Ammon's horn (tissue), 1 donor: ENCODE measurements at places on chromosomes 7 and 10.

GRCh38 chr7:70492625-70493024 lies 639.3 kb upstream of the GALNT17 start:
- DNase-seq, result no peak

GRCh38 chr7:90771281-90771680 lies 175.2 kb downstream of the CDK14 start:
- DNase-seq, result no peak

DNA sequence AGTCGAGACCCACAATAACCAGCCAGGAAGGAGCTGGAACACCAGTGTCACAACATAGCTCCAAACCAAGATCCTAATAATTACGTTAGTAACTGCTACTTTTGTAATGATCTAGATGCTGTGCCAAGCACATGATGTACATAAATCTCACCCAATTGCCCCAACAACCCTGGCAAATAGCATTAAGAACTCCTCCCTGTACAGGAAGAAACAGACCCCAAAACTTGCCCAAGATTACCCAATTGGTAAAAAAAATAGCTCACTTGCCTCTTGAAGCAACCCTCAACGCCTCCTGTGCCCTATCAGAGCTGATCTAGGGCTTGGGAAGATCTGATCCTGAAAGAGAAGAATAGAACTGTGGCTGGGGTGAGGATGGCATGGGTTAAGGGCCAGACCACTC lies 628.7 kb upstream of the AUTS2 start:
- DNase-seq, result no peak

- no peak for DNase-seq
These were observed 34.8 kb upstream of the PURB start for GRCh38 chr7:44920119-44920518.

- DNase-seq, result no peak
These were observed 7.0 kb downstream of the C10orf67 start for GRCh38 chr10:23337616-23338015.

DNA sequence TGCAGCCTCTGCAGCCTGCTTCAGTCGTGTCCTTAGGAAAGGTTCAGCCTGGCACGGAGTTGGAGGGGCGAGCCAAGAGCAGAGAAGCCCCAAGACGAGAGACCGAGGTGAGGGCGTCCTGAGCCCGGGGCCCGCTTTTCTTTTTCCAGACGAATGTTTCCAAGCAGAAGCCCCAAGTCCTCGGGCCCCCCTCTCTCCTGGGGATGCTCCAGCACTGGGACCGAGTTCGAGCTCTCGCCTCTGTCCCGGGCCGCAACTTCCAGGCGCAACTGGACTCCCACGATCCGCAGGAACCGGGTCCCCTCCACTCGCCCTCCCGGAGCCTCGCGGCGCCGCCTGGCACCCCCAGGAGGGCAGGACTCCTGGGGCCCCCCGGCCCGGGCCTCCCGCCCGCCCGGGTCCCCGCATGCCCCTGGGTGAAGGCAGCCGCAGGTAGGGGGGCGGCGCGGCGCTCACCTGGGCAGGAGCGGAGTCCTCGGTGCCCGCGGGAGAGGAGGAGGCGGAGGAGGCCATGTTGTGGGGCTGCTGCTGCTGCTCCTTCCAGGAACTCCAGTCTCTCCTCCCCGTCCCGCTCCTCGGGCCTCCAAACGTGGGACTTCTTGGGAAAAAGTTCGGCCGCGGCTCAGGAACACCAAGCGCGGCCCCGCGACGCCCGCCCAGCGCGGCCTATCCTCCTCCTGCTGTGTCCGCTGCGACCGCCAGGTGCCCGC lies 45.3 kb upstream of the CDK1 start:
- DNase-seq, result no peak

DNA sequence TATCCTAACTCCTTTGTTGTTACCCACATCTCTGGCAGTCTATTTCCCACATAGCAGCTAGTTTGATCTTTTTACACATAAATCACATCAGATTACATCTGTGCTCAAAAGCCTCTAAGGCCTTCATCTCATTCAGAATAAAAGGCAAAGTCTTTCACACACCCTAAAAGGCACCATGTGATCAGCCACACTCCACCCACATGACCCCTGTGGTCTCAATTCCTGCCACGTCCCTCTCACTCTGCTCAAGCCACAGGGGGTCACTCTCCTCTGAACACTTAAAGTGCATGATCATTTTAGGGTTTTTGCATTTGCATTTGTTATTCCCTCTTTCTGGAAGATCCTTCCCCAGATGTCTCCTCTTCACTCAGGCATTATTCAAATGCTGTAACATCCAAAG lies 30.8 kb downstream of the ELAPOR2 start:
- DNase-seq, result no peak

GRCh38 chr10:76733441-76733936 lies 904.1 kb downstream of the KCNMA1 start:
- DNase-seq, result no peak

- DNase-seq, result no peak
These were observed 53.8 kb upstream of the AGK start for GRCh38 chr7:141497391-141497790.

GRCh38 chr7:28408960-28409715 lies 3.2 kb upstream of the CREB5 start:
- peak; percentile 97 for DNase-seq

DNA sequence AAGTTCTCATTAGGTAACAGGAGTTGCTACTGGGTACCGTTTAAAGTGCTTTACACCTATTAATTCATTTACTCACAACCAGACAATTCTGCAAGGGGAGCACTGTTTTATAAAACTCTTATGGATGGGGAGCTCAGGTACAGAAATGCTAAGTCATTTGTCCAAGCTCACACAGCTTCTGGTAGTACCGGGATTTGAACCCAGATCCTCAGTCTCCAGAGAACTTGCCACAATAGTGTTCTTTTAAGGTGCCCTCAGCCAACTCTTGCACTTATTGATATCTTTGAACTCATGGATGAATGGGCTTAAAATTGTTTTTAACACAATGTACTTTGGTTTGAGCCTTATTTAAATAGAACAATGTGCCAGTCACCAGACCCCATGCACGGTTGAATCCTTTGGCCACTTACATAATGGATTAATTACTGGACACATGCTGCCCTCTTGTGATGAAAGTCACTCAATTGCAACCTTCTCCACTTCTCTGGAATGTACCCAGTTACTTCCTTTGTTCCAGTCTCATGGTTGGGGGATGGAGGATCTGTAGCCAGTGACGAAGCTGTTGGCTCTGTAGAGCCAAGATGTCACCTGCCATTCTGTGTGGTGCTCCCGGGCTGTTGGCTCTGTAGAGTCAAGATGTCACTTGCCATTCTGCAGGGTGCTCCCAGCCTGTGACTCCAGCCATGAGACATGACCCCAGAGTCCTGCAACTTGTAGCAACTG lies 65.6 kb downstream of the NOD1 start:
- DNase-seq, result peak; percentile 78

GRCh38 chr7:17948526-17949238 lies 8.4 kb upstream of the SNX13 start:
- no peak for DNase-seq

DNA sequence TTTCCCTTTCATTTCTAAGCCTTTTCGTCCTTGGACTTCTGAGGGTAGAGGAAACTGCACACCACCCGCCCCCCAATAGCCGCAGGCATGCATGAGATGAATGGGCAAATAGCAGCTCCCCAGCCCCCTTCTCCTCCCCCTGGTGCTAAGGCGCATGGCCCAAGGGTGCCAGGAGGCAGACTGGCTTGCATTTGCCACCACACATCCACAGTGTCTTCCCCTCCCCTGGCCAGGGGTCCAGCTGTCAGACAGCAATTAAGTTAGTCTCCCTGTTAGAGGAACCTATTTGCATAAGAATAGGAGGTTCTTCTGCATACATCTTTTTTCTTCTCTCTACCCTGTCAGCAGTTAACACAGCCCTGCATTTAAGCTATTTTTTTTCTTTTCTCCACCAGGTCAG lies 20.2 kb downstream of the TOMM7 start:
- no peak for DNase-seq

- DNase-seq, result no peak
These were observed 240.7 kb downstream of the COBL start for GRCh38 chr7:51075681-51076580.

DNA sequence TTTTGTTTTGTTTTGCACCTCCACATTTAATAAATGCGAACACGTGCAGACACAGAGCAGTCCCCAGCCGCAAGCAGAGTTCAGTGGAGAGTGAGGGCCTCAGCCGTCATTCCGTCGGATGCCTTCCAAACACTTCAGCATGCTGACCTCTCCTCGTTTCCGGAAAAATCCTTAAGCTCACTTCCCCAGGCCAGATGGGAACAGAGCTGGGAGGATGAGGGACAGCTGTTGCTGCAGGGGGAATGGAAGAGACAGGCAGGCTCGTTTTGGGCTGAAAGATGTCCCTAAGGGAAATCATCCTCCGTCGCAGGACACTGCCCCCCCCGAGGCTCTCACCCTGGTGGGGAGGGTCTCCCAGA lies 17.2 kb upstream of the FGFR2 start:
- DNase-seq, result no peak

GRCh38 chr7:99089914-99090629 lies 53.8 kb downstream of the SMURF1 start:
- peak; percentile 47 for DNase-seq

DNA sequence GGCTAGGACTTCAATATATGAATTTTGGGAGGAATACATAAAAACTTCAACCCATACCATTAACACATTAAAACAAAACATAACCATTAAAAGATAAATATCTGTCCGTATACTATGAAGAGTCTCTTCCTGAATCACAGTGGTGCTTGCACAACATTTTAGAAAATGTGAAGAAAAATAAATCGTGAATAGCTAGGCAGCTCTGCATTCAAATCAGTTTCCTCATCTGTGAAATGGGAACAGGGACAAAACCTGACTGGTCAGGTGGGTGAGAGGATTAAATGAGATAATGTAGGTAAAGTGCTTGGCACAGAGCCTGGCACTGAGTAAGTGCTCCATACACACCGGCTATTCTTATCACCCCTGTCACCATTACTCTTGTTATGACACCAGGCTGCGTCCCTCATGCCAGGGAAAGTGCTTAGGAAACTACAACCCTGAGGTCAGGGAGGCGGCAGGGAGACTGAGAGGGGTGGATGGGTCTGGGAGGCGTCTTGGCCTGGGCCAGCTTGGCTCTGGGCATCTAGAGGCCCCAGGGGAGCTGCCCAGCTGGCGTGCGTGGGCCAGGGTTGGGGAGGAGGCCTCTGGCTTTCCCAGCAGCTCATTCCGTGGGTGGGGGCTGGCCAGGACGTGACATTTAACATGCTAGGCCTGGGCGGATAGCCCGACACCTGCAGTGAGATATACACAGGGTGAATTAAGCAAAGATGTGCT lies 78.3 kb downstream of the SH3PXD2A start:
- no peak for DNase-seq

GRCh38 chr10:35412900-35413491 lies 76.7 kb downstream of the CCNY start:
- no peak for DNase-seq

DNA sequence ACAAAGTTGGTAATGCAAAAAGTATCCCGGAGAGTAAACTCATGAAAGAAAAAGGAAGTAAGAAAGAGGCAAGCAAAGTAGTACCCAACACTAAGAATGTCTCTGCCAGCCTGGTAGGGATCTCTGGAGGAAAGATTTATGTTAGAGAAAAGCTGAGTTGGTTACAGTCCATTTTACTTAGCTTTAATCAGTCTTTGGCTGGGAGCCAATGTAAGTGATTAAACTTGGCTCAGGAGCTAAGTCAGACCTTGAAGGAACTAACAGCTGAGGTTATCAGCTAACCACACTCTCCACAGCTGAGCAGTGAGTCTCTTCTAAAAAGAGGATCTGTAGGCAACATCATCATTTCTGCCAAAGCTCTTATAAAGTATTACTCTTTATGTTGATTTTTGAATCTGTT lies 148.0 kb downstream of the ANKRD7 start:
- no peak for DNase-seq

GRCh38 chr10:118729200-118729599 lies 25.6 kb downstream of the CACUL1 start:
- no peak for DNase-seq

GRCh38 chr7:100393233-100393905 lies 20.1 kb downstream of the PILRA start:
- DNase-seq, result no peak

GRCh38 chr7:97006055-97006815 lies 882 bp downstream of the DLX6 start:
- peak; percentile 11 for DNase-seq

- DNase-seq, result no peak
These were observed 252.0 kb upstream of the GRB10 start for GRCh38 chr7:51034521-51035264.

GRCh38 chr7:77782383-77782782 lies 15.9 kb downstream of the TMEM60 start:
- no peak for DNase-seq

DNA sequence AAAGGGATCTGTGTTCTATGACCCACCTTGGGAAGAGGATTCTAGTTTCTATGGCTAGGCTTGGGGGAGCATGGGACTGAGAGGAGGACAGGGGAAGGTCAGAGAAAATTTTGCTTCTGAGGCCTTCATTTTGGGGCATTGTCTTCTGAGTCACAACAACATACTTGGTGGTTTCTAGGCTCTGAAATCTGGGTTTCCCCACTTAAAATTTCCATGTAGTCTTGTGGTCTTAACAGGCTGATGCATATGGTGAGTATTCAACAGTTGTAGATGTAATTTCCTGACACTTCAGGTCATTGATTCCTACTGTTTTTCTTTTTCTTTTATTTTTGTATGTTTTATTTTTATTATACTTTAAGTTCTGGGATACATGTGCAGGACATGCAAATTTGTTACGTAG lies 88.5 kb downstream of the ANKRD7 start:
- DNase-seq, result no peak

- DNase-seq, result no peak
These were observed 458.6 kb downstream of the PLXNA4 start for GRCh38 chr7:132117636-132118035.

DNA sequence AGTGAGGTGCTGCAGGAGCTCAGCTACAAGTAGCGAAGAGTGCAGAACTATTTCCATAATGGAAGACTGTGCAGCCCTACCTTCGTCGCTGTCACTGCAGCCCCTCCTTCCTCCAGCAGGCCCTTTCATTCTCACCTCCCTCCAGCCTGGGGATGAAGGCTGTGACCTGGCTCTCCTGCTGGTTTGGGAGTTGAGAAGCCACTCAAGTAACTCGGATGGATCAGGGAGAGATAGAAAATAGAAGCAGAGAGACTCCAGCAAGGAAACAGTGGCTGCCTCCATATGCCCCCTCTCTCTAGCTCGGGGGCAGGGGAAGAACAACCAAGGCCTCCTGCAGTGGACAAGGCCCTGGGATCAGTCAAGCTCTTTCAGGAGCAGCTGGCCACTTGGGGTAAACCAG lies 37.4 kb upstream of the NPFFR1 start:
- DNase-seq, result no peak

- DNase-seq, result no peak
These were observed 453.4 kb upstream of the NFE2L3 start for GRCh38 chr7:25698451-25699113.

GRCh38 chr10:36177071-36177470 lies 535.0 kb upstream of the FZD8 start:
- DNase-seq, result no peak

- DNase-seq, result no peak
These were observed 27.4 kb upstream of the GRID1 start for GRCh38 chr10:86393862-86394455.

- no peak for DNase-seq
These were observed 271.2 kb upstream of the IGFBP3 start for GRCh38 chr7:46192271-46192670.

DNA sequence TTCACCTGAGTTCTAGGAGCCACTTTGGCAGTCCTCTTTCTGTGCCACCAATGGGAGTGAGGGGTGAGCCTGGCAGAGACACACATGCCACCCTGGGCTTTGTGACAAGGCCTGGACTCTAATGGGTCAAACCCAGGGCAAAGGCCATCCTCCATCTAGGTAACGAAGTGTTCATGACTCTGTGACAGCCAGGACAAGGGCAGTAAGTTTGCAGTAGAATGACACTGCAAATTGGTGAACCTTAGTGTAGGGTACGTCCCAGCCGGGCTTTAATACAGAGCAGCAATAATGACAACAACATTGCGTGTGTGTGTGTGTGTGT lies 43.3 kb downstream of the PAPSS2 start:
- DNase-seq, result no peak
